ENCODE measurements at places on chromosomes 3 and 15. TPM values are rescaled to one million over a fixed set of nuclear protein-coding genes. Genes with fewer than 3 reads are reported as not detected.

DNA sequence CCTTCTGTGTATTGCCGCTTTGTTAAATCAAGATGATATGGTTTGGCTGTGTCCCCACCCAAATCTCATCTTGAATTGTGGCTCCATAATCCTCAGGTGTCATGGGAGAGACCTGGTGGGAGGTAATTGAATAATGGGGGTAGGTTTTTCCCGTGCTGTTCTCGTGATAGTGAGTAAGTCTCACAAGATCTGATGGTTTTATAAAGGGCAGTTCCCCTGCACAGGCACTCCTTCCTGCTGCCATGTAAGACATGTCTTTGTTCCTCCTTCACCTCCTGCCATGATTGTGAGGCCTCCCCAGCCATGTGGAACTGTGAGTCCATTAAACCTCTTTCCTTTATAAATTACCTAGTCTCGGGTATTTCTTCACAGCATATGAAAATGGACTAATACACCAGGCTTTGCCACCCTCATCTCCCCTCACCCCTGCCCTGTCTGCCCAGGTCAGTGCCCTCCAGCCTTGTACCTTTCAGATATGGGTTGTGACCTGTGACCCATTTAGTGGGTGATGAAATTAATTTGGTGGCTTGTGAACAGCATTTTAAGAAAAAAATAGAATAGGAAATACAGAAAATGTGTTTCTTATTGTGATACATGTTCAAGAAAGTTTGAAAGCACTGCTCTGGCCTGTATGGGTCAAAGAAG, 56.1 kb upstream of the MCF2L2 start:
- no peak for DNase-seq

GRCh38 chr3:42157540-42158538, 66.7 kb downstream of the TRAK1 start:
- no peak for DNase-seq

DNA sequence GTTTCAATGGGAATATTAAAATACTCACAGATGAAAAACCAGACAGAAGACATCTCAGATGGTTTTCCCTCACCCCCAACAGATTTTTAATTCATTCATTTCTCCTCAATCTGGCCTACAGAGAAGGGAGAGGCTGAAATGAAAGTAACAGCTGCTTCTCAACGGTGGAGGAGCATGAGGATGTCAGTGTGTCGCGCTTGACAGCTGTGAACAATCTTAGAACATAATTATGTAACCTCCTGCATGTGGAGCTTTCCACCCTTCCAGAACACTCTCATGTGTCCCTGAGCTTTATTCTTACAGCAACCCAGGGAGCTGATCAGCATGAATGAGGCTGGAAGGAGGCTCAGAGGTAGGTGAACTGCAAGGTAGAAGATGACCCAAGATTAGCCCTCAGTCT, 52.7 kb downstream of the MB21D2 start:
- no peak for DNase-seq

- no peak for DNase-seq
Observed at GRCh38 chr15:64854041-64854440, 12.3 kb downstream of the PLEKHO2 start.

GRCh38 chr3:191378142-191378812, 48.0 kb upstream of the UTS2B start:
- no peak for DNase-seq

DNA sequence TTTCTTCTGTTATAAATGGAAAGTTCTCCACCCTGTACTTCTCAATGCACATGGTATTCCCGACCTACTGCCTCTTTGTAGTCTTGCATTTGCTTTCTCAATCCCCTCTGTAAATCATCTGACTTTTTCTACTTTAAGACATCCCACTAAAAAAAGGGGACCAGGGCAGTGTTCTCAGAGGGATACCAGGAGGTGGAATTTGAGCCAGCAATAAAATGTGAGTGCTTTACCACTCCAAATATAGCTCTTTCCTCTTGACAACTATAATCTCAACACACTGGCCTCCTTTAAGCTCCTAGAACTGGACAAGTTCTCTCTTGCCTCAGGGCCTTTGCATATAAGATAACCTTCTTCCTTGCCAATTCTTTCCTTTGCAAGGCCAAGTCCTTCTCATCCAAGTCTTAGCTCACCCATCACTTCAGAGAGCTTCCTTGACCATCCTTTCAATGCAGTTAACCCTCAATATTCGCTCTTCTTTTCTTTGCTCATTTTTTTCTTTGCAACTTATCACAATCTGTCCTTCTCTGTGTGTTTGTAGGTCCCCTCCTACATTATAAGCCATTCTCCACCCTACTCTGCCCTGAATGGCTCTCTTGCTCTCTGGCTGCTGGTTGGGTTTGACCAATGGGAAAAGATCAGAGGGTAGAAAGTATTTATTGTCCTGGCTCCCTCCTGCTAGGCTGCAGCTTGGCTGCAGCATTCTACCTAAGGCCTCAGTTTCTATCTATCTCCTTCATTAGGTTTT, 93.4 kb downstream of the PRICKLE2 start:
- no peak for DNase-seq

- no peak for DNase-seq
Observed at GRCh38 chr3:99683876-99684275, 45.5 kb downstream of the COL8A1 start.

Gene EPHA6
- total RNA-seq, result 1.1 TPM

Gene ZIC1
- total RNA-seq, result 8.7 TPM

Gene UACA
- total RNA-seq, result 114 TPM

Gene TRIM42
- not detected for total RNA-seq

- no peak for DNase-seq
Observed at GRCh38 chr3:27508424-27508823, 24.2 kb upstream of the SLC4A7 start.

- DNase-seq, result no peak
Observed at GRCh38 chr15:59292442-59293151, 80.1 kb downstream of the MYO1E start.

GRCh38 chr15:89991312-89991711, 9.8 kb upstream of the ZNF710 start:
- no peak for DNase-seq

GRCh38 chr15:100259266-100259665, 82.5 kb downstream of the ADAMTS17 start:
- DNase-seq, result no peak

Gene TMEM207
- not detected for total RNA-seq

Gene TRH
- total RNA-seq, result not detected

Gene FBXW12
- total RNA-seq, result not detected

DNA sequence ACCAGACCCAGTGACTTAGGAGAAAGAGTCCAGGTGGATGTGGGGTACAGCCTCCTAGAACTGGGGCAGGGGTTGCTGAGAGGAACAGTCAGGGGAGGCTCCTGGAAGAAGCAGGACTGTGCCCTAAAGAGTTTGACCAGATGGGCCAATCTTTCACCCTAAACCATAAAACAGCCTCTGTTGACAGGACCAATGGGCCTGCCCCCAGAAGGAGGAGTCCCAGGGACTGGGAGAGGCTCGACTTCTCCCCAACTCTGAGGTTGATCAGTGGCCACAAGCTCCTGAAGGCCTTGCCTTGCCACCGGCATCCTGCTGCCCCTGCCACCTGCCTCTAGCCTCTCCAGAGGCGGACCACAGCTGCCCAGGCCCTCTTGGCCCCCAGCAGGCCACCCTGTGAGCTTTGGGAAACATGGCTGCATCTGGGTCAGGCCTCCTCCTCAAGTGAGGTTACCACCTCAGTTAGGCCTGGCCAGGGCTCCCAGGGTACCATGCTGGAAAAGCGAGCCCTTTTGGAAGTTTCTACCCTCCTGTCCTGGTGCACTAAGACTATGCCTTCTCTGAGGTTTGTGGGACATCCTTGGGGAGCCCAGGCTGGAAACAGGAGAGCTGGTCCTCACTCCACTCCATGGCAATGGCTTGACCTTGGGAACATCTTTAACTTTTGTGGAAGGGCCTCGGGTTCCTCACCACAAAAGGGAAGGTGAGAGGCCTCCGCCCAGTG, 2.8 kb downstream of the VIPR1 start:
- DNase-seq, result peak; percentile 61

GRCh38 chr3:153232851-153233271, 70.8 kb downstream of the RAP2B start:
- no peak for DNase-seq

Gene TMEM212
- not detected for total RNA-seq
